Natural killer cell treated with Interleukin-12 subunit alpha and Interleukin-12 subunit beta and Interleukin-15 and Interleukin-18, amount 100 ng/mL, for 72 hours (primary cell): ENCODE measurements at places on chromosomes 5 and 9. TPM values are rescaled to one million over a fixed set of nuclear protein-coding genes. Genes with fewer than 3 reads are reported as not detected.

DNA sequence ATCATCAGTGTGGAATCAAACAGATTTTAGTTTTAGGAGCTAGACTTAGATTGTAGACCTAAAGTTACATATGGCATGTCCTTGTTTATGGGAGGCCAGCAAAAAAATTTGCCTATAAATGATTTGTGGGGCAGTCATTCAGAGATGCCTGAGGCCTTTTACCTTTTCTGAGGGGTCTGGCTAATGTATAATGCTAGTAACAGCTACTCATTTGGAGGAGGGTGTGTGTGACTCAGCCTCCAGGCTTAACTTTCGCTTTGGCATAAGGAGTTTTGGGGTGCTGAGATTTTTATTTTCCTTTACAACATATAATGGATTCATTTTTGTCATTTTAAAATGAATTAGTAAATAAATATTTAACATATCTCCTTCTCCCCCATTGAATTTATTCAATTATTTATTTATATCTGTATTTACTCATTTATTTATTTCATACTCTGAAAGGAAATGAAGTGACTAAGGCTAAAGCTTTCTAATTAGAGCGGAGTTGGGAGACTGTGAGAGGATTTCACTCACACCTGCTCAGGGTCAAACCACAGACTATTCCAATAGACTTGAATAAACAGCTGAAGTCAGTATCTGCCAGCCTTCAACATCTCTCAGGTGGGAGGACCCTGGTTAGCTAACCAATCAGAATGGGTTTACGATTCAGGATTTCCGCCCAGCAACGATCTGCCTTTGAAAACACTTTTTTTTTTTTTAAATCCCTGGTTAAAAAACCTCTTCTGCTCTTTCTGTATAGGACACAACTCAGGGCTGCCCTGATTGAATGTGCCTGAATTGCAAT, 487.5 kb upstream of the SGCD start:
- no peak for DNase-seq

DNA sequence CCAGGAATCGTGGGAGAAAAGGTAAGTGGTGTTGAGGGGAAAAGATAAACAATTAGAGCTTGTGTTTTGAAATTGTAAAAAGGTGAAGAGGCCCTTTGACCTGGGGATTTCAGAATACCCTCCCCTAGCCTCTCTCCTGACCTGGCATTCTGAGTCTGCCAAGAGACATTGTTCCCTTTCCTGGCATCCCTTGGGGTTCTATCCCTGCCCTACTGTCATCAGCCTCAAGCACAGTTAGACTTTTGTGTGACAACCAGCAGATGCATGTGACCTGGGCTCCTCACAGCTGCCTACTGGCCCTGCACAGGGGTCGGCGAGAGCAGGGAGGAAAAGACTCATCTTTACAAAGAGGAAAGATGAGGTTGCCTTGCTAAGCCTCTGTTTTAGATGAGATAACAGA, 72.2 kb upstream of the ORM1 start:
- no peak for DNase-seq

GRCh38 chr5:79857714-79858409, 133.2 kb downstream of the MTX3 start:
- DNase-seq: peak; percentile 80

DNA sequence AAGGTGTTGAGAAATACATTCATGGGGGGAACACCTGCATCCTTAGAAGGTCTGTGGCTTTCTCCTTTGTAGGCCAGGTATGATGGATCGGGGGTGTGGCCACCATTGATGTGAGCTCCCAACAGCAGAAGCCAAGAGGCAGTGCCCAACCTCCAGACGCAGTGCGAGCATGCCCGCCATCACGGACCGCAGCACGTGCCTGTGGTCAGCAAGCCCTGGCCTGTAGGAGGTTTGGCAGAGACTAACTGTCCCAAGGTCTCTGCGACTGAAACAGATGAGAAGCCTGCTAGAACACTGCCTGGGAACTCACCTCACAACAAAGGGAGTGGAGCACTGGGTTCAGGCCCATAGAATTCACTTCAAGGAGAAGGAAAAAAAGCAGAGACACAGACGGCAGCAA, 31.9 kb upstream of the ZNF354A start:
- no peak for DNase-seq

GRCh38 chr5:53302529-53302928, 177.9 kb upstream of the FST start:
- DNase-seq: no peak

DNA sequence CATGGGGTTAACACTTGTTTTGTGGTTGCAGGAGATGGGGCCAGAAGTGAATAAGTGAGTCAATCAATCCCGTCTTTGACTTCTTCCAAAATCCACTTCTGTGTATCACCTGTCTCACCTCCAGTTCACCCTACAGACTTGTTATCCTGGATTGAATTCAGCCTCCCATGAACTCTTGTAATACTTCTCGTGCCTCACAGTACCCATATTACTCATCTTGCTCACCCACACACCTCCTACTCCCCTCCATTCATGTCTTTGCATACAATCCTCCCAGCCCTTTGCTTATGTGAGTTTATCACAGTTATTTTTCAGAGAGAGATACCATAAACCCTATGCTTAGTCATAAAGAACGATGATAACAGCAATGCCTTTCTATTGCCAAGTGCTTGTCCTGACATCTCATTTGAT, 52.9 kb upstream of the PAPPA start:
- DNase-seq: no peak

The TRMO gene
- total RNA-seq: 13.8 TPM
